ENCODE measurements at places on chromosomes 7 and 10. TPM values are rescaled to one million over a fixed set of nuclear protein-coding genes. Genes with fewer than 3 reads are reported as not detected.

COX19 gene
- 8.8 TPM for polyA plus RNA-seq

GNGT1 gene
- polyA plus RNA-seq: not detected

SPOCK2 gene
- 73.6 TPM for polyA plus RNA-seq

ZNF438 gene
- 16.2 TPM for polyA plus RNA-seq

SLC29A4 gene
- polyA plus RNA-seq: 4.3 TPM

CCDC3 gene
- 35.5 TPM for polyA plus RNA-seq

TLL2 gene
- 0.67 TPM for polyA plus RNA-seq

INSYN2A gene
- polyA plus RNA-seq: 1.4 TPM

CARD11 gene
- 3.2 TPM for polyA plus RNA-seq

TMEM184A gene
- polyA plus RNA-seq: 7.1 TPM

ANKRD2 gene
- 3.5 TPM for polyA plus RNA-seq

BMPER gene
- 1.7 TPM for polyA plus RNA-seq

GRCh38 chr7:48741545-48741944, 182.8 kb upstream of the CDC14C start:
- no peak for DNase-seq
- no peak overlapping the region for H3K4me3 ChIP-seq
- H3K4me1 ChIP-seq: no peaks in the 10 kb centered on the region
- no peak overlapping the region for H3K27ac ChIP-seq
- no peaks in the 10 kb centered on the region for H3K27me3 ChIP-seq

DNA sequence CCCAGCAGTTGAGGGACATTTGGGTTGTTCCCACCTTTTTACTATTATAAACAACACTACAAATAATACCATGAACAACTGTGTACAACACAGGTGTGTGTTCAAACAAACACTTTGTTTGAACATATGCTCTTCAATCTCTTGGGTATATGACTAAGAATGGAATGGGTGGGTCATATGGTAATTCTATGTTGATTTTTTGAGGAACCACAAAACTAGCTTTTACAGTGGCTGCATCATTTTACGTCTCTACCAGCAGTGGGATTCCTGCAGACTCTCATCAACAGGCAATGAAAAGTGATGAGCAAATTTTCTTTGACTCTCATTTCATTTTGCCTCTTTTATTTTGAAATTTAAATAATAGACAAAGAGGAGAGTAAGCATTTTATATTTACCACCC, 116.9 kb upstream of the KLF14 start:
- no peaks in the 10 kb centered on the region for H3K36me3 ChIP-seq
- no peak for DNase-seq
- no peak overlapping the region for H3K27ac ChIP-seq
- H3K27me3 ChIP-seq: no peaks in the 10 kb centered on the region
- H3K4me1 ChIP-seq: no peaks in the 10 kb centered on the region
- no peak overlapping the region for H3K4me3 ChIP-seq

- H3K4me3 ChIP-seq: no peak overlapping the region
- no peaks in the 10 kb centered on the region for H3K27me3 ChIP-seq
- H3K4me1 ChIP-seq: no peaks in the 10 kb centered on the region
- no peak overlapping the region for H3K27ac ChIP-seq
- DNase-seq: no peak
These were observed 23.9 kb downstream of the SLC25A40 start for GRCh38 chr7:87852306-87852705.

- peak; percentile 46 for DNase-seq
- H3K4me1 ChIP-seq: peaks cover 9% of the 10 kb centered on the region
- H3K27ac ChIP-seq: peak overlapping the region; percentile 65
These were observed 22.3 kb downstream of the BZW2 start for GRCh38 chr7:16668049-16668858.

- peaks cover 14% of the 10 kb centered on the region for H3K4me1 ChIP-seq
- no peak overlapping the region for H3K4me3 ChIP-seq
- H3K27me3 ChIP-seq: no peaks in the 10 kb centered on the region
- no peaks in the 10 kb centered on the region for H3K36me3 ChIP-seq
These were observed 7.5 kb upstream of the KIFBP start for GRCh38 chr10:68981074-68981473.

DNA sequence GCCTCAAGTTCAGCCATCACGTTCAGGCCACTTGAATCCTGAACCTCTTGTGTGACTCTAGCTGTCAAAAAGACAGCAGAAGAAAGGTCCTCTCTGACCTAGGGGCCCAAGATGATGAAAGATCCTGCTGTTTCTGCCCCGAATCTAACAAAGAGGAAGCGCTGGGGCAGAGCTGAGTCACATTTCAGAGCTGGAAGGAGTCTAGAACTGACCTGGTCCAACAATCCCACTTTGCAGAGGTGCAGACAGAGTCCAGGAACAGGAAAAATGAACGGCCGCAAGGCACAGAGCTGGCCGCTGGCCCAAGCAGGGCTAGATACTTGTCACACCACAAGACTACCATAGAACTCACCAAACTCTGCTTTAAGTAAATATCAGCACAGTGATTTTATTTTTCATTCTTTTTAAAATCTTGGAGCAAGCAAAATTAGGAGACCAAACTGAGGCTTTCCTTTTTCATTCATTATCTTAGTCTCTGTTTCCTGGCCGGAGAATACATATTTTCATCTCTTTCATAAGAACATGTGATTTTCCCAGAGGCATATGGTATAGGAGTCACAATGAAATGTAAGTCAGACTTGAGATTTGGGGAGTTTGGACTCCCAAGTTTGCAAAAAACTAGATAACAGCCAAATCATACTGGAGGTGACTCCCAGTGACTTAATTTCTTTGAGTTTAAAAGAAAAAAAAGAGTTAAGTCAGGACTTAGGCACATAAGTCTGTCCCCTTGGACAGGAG, 52.8 kb downstream of the CHST15 start:
- no peak overlapping the region for H3K4me3 ChIP-seq
- H3K27me3 ChIP-seq: no peaks in the 10 kb centered on the region
- H3K4me1 ChIP-seq: peaks cover 6% of the 10 kb centered on the region

DNA sequence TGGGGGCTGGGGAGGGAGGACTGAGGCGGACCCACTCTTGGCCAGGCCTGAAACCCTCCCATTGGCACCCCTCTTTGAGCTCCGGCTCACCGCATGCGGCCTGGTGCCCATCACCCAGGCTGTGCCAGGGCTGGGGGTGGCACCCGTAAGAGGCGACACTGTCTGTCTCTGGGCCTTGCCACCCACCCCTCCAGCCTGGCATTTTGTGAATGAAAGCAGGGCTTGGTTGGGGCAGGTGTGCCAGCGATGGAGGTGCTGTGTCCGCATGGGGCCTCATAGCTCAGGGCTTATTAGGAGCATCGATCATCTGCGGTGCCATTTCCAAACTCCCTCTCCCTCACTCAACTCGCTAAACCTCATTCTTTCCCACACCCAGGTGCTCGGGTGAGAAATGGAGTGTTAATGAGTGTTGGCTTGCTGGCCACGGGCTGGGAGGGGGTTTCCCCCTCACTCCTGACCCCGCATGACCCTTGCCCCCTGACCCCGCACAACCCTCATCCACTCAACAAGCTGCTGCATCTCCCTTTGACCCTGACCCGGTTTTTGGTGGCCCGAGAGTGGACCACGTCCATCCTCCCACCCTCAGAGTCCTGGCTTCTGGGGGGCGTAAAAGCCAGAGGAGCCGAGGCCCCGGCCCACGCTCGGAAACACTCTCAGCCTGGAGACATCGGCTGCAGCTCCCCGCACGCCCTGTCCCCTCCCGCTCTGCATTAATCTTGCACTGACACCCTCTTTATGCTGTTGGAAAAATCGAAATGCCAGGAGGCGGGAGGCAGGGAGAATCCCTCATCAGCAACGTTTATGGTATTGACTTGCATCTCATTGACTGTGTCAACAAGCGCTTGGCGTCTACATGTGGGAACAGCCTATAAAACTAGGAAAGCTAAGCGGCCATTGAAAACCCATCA, 161.2 kb downstream of the DNAJB6 start:
- no peak for DNase-seq
- no peaks in the 10 kb centered on the region for H3K27me3 ChIP-seq
- no peaks in the 10 kb centered on the region for H3K36me3 ChIP-seq
- H3K27ac ChIP-seq: no peak overlapping the region

- no peak overlapping the region for H3K27ac ChIP-seq
- no peaks in the 10 kb centered on the region for H3K4me1 ChIP-seq
- H3K4me3 ChIP-seq: peak overlapping the region; percentile 35
- H3K27me3 ChIP-seq: no peaks in the 10 kb centered on the region
- no peaks in the 10 kb centered on the region for H3K36me3 ChIP-seq
These were observed 59.1 kb downstream of the STK32C start for GRCh38 chr10:132248455-132249225.

DNA sequence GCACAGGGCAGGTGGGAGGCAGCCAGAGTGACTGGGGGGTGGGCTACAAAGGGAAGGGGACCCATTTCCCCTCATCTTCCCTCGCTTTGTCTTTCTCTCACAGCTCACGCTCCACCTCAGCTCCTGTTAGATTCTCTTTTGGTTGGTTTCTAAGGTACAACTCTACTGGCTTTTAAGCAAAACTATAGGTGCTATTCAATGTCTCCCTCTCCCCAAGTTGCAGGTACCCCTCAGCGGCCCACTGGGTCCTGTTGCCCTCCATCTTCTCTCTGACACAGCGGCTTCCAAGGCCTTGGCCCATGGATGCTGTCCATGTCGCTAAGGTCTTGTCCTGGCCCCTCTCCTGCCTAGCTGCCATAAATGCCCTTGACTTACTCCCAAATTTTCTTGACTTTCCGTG, 168.4 kb downstream of the COBL start:
- no peak overlapping the region for H3K27ac ChIP-seq
- no peak for DNase-seq
- no peaks in the 10 kb centered on the region for H3K4me1 ChIP-seq
- no peaks in the 10 kb centered on the region for H3K36me3 ChIP-seq
- no peak overlapping the region for H3K4me3 ChIP-seq

DNA sequence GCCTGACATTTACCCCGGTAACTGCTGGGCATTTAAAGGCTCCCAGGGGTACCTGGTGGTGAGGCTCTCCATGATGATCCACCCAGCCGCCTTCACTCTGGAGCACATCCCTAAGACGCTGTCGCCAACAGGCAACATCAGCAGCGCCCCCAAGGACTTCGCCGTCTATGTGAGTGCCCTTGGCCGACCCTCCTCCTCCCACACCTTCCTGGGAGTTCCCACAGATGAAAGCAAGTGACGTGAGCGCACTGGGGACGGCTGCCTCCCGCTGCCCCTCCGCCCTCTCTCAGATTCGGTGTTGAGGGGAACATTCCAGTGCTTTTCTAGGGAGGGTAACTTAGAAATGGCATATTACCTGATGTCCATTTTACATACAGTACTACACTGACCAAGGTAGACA, 7.0 kb upstream of the GET4 start:
- no peak overlapping the region for H3K27ac ChIP-seq
- H3K4me1 ChIP-seq: peaks cover 11% of the 10 kb centered on the region

GRCh38 chr7:141220263-141220880, 146.5 kb downstream of the TMEM178B start:
- no peaks in the 10 kb centered on the region for H3K27me3 ChIP-seq
- DNase-seq: no peak
- H3K36me3 ChIP-seq: no peaks in the 10 kb centered on the region

DNA sequence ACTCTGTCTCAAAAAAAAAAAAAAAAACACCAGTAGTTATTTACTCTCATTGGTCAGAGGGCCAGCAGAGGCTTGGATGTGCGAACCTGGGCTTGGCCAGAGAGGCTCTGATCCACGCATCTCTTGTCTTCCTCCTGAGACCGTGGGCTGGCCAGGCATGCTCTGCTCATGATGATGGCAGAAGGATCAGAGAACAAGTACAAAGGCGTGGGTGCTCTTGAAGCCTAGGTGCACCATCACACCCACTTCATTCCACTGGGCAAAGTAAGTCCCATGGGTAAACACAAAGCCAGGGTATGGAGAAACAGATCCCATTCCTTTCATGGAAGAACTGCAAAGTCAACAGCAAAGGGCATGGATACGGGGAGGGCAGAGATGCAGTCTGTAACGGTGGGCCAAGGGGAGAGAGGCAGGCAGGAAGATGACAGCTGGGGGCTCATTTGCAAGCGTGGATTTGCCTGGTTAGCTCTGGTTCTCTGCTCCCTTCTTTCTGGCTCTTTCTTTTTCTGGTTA, 128.2 kb upstream of the SDK1 start:
- no peak overlapping the region for H3K27ac ChIP-seq
- no peak overlapping the region for H3K4me3 ChIP-seq
- H3K36me3 ChIP-seq: no peaks in the 10 kb centered on the region
- no peaks in the 10 kb centered on the region for H3K27me3 ChIP-seq

DNA sequence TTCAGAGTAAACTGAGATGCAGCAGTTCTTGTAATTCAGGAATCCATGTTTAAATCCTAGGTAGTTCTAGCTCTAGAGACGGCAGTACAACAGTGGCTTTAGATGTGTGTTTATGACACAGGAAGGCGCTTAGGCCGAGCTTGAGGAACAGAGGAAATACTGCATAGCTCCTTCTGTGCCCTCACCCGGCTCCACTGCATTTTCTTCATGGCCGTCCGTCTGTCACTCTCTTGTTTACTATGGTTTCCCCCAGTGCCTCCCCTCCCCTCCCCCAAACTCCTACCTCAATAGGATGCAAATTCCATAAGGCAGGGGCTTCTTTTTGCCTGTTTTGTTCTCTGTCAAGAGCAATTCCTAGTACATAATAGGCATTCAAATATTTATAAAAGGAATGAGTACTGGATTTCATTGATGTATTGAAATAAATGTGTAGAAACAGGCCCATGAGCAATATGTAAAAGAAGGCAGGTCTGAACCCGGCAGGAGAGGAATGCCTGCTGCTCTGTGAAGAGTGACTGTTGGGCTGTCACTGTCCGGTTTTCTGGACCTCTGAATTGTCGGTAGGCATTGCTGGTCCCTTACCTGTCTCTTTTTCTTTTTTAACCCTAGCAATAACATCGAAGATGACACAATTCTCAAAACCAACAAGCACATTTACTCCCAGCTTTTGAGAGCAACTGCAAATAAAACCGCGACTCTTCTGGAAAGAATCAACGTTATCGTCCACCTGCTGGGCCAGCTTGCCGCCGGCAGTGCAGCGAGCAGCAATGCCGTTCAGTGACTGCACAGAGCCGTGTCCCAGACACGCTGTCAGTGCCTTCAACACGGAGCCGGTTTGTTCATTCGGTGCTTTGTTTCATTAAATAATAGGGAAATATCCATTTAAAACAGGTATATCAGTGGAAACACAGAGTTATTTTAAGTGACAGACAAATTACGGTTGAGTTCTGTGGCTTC, 12.7 kb downstream of the MMP21 start:
- H3K4me3 ChIP-seq: no peak overlapping the region
- DNase-seq: no peak
- no peak overlapping the region for H3K27ac ChIP-seq
- H3K4me1 ChIP-seq: no peaks in the 10 kb centered on the region
- no peaks in the 10 kb centered on the region for H3K27me3 ChIP-seq
- no peaks in the 10 kb centered on the region for H3K36me3 ChIP-seq

DNA sequence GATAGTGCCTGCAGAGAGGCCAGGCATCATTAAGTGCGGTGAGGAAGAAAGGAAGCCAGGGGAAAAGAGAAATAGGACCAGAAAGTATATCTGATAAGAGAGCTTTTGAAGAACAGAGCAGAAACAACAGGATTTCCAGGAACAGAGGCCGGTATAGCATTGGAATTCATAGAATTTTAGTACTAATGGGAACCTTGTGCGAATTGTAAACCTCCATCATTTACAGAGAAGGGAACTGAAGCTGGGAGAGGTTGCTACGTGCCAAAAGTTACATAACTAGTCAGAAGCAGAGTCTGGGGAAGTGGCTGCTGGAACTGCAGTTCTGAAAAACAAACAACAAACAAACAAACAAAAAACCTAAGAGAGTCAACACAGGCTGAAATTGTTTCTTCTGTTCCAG, 5.4 kb upstream of the ZMYND11 start:
- H3K4me1 ChIP-seq: peaks cover 11% of the 10 kb centered on the region
- H3K27ac ChIP-seq: no peak overlapping the region
- no peaks in the 10 kb centered on the region for H3K36me3 ChIP-seq
- H3K4me3 ChIP-seq: no peak overlapping the region
- DNase-seq: no peak

- H3K36me3 ChIP-seq: no peaks in the 10 kb centered on the region
- H3K27me3 ChIP-seq: no peaks in the 10 kb centered on the region
- H3K4me1 ChIP-seq: no peaks in the 10 kb centered on the region
- H3K4me3 ChIP-seq: no peak overlapping the region
These were observed 138.0 kb downstream of the PTPN20 start for GRCh38 chr10:47049056-47049851.

Measured in testis (tissue), 5 donors.